ENCODE measurements at places on chromosomes 3 and 15.

- peak; percentile 52 for DNase-seq
These were observed 65.9 kb downstream of the IGF2BP2 start for GRCh38 chr3:185758912-185759311.

GRCh38 chr3:10835406-10835805 is 19.4 kb downstream of the SLC6A11 start:
- no peak for DNase-seq

DNA sequence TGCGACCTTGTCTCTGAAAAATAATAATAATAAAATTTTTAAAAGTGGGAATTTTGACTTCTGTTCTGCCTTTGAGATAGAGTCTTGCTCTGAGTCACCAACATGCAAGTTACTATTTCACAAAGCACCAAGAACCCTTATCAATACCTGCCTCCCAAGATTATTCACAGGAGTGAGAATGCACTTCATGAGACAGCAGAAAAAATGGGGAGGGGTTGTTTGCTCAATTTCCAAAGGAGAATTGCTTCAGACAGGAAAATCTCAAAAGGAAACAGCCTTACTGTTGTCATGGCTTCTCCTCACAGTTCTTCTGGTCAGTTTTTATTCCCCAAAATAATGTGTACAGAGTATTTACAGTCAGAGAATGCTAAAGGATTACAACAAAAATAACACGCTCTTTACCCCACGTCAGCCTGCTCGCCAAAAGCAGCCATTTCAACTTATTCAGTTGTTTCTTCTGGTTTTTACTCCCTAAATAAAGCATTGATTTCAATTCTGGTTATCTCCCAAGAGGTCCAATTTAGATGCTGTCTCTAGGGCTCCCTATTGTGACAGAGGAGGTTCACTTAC is 89.0 kb downstream of the PPCDC start:
- no peak for DNase-seq

DNA sequence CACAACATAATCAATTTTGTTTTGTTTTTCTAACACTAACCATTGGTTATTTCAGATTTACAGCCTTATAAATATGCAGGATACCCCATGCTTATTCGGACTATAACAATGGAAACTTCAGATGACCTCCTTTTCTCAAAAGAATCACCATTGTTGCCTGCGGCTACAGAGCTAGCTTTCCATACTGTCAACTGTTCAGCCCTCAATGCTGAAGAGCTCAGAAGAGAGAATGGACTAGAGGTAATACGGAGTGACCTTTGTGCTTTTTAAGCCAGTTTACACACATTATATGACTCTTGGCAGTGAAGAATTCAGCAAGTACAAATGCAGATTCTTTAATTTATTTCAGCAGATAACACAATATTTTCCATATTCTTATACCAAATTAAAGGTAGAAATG is 81.8 kb downstream of the DNAJC13 start:
- DNase-seq: no peak

- peak; percentile 10 for DNase-seq
These were observed 600.5 kb downstream of the EDEM1 start for GRCh38 chr3:5787861-5788488.

GRCh38 chr3:131630097-131630496 is 127.3 kb upstream of the MRPL3 start:
- DNase-seq: no peak

DNA sequence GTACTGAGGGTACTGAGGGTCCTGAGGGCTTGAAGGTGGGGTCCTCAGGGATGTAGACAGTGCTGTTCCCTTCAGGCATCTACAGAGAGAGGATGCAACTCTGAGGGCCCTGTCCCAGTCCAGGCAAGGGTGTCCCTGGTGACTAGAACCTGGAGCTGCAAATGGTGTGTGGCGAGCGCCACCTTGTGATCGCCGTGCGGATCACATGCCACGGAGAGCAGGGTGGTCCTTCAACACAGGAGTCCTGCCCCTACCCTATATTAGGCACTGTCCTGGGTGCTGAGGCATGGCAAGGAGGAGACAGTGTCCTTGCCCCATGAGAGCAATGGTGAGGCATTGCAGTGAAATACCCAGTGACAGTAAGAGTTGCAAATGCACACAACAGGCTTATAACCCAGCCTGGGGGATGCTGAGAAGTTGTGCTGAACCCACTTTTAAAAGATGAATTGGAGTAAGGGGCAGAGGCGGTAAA is 23.6 kb downstream of the RHCG start:
- peak; percentile 83 for DNase-seq

DNA sequence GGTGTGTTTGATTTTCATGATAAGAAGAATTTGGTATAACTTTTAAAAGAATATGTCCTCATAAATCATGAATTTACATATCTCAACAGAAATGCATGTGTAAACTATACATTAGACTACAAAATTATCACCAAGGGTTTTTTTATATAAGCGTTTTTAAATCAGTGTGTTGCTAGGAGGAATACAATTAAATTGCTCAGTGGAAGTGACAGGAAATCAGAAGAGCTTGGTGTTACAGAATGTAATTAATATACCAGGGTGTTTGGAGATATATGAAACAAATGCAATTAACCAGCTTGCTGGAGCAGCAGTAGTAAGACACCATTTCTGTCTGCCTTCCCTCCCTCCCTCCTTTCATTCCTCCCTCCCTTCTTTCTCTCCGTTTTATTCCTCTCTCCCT is 2.4 kb downstream of the ROBO2 start:
- no peak for DNase-seq

DNA sequence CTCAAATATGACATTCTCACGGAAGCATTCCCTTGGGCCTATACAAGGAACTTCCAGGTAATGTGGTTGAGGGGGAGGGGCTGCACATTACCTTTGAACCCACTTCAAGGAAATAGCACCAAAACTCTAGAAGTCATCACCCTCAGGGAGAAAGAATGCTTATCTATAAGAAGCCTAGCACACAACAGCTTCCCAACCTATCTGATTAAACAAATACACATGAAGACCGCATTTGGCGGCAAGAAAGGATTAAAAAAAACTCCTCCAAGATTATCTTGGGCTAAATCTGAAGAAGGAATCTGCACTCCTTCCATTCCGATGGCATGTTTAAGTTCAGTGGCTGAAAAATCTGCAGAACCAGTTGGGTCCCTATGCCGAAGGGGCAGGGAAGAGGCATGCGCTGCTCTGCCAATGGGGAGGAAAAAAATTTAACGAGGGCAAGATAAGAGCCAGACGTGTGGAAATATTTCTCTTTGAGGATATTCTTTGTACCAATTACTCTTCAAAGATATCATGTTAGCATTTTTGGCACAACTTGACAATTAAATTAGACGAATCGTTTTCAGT is 82.0 kb upstream of the WNT5A start:
- DNase-seq: no peak

GRCh38 chr15:63194880-63195568 is 5.6 kb downstream of the RAB8B start:
- DNase-seq: no peak

- DNase-seq: no peak
These were observed 13.6 kb downstream of the GALNT15 start for GRCh38 chr3:16188071-16188470.

DNA sequence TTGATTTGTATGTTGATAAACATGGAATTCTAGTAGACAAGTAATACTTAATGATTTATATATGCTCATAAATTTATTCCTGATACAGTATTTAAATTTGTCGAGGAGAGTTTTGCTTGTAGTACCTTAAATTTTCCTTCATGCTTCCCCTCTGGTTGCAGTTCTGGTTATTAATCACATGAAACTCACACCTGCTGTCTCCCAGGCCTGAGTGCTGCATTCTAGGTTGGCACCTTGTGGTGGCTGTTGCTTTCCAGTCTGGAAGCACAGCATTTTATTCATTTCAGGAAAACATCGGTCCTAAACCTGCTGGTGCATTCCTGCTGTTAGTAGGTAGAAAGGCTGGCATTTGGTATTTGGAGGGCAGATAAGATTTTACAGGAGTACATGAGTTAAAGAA is 44.9 kb downstream of the ATP1B3 start:
- no peak for DNase-seq

- no peak for DNase-seq
These were observed 69.7 kb downstream of the ADCY5 start for GRCh38 chr3:123379041-123379830.

All from Calu3 (cell line).